Choroid plexus epithelial cell (primary cell): ENCODE measurements at places on chromosomes 11 and 22.

- peak; percentile 7 for DNase-seq
Measured at GRCh38 chr11:70942593-70942992, 309.8 kb downstream of the SHANK2 start.

GRCh38 chr11:77502346-77502905, 28.5 kb upstream of the PAK1 start:
- no peak for DNase-seq

- no peak for DNase-seq
Measured at GRCh38 chr22:37223965-37224551, 11.8 kb upstream of the SSTR3 start.

GRCh38 chr11:76278526-76278925, 72.2 kb upstream of the WNT11 start:
- no peak for DNase-seq

GRCh38 chr11:45843158-45843924, 3.9 kb upstream of the CRY2 start:
- DNase-seq = peak; percentile 92

DNA sequence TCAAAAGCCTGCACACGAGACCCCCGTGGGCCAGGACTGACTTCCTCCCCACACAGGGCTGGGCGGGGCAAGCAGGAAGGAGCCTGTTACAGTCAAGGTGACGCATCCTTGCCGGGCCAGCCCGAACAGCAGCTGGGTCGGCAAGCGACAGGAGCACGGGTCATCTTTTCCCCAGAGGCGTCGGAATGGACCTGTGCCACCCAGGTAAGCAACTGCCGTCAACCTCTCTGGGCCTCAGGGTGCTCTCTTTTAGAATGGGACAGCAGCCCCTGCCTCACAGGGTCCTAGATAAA, at the start of gene CYTH4:
Gene CYTH4, plus strand, starts transcription at position 124 of the 293 bp plus-strand sequence. Its CDS starts 62 bp downstream, at position 186.
- DNase-seq = no peak

GRCh38 chr11:66151273-66151672, 81.2 kb downstream of the PACS1 start:
- DNase-seq = peak; percentile 30

- DNase-seq = no peak
Measured at GRCh38 chr11:72129381-72129780, 6.1 kb upstream of the FOLR3 start.

- DNase-seq = no peak
Measured at GRCh38 chr11:77206264-77207018, 78.4 kb downstream of the MYO7A start.

DNA sequence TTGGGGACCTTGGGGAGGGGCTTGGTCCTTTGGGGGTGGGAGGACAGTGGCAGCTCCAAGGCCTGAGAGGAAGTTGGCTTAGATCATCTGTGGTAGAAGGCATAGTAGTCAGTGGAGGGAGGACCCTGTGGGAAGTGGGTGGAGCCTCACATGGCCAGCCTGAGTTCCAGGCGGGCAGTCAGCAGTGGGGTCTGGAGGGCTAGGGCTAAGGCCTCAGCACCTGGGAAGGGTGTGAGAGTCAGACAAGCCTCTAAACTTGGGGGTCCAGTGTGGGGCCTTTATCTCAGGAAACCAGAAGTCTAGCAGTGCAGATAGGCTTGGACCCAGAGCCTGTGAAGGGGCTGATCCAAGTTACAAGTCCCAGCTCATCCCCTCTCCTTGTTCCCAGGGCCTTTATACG, 4.0 kb downstream of the NLRX1 start:
- no peak for DNase-seq

- DNase-seq = no peak
Measured at GRCh38 chr11:877565-877964, 33.0 kb downstream of the CHID1 start.

DNA sequence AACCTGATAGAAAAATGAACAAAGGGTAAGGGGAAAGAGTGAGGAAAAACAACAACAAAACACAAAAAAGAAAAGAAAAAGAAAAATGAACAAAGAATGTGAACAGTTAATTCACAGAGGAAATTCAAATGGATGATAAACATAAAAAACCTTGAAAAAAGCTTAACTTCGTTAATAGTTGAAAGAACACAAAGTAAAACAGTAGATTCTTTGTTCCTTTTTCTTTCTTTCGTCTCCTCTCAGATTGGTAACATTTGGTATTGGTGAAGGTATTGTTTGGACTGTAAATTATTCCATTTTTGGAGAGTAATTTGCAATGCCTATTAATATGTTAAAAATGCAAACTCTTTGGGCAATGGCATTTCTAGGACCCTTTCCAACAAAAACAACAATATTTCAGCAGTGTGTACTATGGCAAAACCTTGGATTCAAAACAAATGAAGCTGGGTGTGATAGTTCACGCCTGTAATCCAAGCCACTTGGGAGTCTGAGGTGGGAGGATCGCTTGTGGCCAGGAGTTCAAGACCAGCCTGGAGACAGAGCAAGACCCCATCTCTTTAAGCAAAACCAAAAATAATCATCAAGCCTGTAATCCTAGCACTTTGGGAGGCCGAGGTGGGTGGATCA, 3.3 kb upstream of the BACE1 start:
- DNase-seq = peak; percentile 81

DNA sequence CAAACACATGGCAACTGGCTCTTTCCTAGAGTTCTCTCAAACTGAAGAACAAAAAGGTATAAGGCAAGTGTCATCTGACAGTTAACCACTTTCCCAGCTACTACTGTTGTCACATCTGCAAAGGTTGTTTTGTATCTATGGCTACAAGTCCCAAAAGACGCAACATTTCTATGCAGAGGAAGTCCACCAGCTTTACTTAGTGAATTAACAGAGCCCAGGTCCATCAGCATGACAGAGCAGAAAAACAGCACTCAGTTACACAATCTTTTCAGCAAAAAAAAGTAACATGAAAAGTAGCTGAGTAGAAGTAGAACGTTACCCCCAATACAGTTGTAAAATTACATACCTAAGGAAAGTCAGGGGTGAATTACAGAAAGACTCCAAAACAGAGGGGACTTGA, 12.1 kb downstream of the CPSF7 start:
- peak; percentile 47 for DNase-seq

DNA sequence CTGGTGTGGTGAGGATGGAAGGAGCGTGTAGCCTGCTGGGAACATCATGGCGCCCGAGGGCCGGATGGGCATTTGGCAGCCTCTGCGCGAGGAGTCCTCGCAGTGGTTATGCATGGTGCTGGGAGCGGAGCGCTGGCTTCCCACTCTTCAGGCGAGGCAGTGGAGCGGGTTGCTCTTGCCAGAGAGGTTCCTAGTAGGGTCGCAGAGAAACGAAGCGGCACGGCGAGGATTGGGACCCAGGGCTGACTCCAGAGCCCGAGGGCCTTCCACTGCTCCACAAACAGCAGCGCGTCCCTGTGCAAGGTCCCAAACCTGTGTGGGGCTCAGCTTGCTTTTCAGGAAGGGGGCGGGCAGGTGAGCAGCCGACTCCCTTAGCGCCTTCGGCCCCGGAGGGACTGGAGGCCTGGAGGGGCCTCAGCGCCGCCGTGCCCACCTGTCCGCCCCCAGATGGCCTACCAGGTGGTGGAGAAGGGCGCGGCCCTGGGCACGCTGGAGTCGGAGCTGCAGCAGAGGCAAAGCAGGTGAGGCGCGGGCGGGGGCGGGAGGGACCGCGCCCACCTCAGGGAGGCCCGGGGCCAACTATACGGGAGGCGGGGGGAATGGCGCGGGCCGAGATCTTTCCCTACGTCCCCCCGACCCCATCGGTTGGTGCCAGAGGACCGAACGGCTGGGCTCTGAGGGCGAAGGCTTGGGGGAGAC, 7.2 kb downstream of the ATG16L2 start:
- no peak for DNase-seq

DNA sequence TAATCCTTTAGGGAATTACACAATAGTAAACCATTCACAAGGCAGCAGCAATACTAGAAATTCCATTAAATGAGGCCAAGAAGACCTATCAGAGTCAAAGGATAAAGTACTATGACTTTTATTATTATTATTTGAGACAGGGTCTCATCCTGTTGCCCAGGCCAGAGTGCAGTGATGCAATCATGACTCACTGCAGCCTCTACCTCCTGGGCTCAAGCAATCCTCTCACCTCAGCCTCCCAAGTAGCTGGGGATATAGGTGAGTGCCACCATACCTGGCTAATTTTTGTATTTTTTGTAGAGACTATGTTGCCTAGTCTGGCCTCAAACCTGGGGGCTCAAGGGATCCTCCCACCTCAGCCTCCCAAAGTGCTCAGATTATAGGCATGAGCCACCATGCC, 51.8 kb downstream of the TTC28 start:
- DNase-seq = peak; percentile 3

- no peak for DNase-seq
Measured at GRCh38 chr11:18599739-18600230, at the start of gene MISFA. Gene MISFA, plus strand, starts transcription at chr11:18599789. Its CDS starts 140 bp downstream, at chr11:18599929.

- peak; percentile 94 for DNase-seq
Measured at GRCh38 chr11:35367491-35367890, 51.9 kb downstream of the SLC1A2 start.

DNA sequence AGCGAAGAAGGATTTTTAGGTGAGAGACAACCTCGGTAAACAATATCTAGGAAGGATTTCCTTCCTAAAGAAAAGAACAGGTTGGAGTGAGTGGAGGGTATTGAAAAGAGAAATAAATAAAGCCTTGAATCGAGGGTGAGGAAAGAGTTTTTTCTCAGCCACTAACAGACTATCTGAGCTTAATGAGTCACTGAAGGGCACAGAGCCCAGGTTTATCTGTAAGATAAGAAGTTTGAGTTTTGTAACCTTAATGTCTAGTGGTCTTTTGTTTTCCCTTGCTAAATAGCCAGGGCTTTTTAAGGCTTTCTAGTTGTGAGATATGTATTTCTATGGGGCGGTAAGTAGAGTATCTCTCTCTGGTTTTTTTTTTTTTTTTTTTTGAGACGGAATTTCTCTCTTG, 394.5 kb upstream of the KIRREL3 start:
- no peak for DNase-seq

DNA sequence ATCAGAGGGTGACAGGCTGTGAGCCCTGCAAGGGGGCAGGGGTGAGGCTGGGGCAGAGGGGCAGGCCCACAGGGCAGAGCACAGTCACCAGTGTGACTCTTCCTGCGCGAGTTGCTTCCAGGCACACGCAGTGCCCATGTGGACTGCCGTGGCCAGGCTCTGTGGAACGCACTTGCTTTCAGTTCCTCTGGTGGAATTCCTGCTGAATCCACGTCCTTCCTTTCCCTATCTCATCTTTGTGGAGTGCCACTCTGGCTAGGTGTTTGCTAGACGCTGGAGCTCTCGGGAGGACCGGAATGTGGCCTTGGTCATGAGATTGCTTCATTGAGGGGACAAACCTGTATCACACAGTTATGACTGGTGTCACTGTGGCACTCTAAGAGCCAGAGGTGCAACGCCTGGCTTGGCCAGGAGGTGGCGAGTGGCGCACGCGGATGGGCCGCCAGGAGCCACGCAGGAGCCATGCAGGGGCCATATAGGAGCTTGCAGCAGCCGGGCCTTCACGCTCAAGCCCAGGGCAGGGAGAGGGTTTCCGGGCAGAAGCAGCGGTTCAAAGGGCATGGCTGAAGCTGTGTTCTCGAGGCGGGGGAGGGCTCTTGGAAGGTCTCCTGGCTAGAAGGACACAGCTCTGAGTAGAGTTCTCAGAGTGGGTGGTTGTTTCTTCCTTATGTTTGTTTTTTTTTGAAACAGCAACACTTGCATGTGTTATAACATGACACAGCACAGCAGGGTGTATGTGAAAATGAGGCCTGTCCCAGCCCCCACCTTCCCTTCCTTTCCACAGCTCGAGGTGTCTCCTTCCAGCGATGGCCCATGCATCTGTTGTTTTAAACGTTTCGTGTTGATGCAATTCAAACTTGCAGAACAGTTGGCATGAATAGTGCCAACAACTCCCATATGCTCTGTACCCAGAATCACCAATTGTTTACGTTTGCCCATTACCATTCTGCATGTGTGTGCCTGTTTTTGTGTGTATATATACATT, 36.2 kb downstream of the TBC1D22A start:
- peak; percentile 91 for DNase-seq

DNA sequence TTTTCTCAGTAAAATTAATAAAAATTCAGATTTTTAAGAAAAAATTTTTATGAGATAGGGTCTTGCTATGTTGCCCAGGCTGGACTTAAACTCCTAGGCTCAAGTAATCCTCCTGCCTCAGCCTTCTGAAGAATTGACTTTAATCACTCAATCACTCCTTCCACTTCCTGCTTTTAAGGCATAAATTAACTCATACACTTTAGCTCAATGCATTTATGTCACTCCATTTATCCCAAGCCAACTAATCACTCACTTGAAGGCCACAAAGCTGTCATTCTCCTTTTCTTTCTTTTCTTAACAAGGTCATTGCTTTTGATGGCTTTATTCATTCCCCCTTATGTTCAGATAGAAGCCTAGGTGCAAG, 877 bp downstream of the ALG9 start:
- no peak for DNase-seq

GRCh38 chr11:126279191-126279590, 3.7 kb upstream of the TIRAP start:
- DNase-seq = no peak

DNA sequence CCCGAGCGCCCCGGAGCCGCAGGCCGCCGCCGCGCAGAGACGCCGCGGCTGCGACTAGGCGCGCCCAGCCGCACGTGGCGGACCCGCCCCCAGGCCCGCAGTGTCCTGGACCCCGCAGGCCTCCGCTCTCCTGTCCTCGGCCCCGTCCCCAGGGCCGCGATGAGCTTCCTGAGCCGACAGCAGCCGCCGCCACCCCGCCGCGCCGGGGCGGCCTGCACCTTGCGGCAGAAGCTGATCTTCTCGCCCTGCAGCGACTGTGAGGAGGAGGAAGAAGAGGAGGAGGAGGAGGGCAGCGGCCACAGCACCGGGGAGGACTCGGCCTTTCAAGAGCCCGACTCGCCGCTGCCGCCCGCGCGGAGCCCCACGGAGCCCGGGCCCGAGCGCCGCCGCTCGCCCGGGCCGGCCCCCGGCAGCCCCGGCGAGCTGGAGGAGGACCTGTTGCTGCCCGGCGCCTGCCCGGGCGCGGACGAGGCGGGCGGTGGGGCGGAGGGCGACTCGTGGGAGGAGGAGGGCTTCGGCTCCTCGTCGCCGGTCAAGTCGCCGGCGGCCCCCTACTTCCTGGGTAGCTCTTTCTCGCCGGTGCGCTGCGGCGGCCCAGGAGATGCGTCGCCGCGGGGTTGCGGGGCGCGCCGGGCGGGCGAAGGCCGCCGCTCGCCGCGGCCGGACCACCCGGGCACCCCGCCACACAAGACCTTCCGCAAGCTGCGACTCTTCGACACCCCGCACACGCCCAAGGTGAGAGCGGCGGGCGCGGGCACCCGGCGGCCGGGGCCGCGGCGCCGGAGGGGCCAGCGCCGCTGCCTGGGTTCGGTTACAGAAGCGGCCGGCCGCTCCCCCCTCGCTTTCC, 528 bp downstream of the WEE1 start:
- DNase-seq = no peak

- no peak for DNase-seq
Measured at GRCh38 chr11:134157451-134157850, 66.3 kb downstream of the NCAPD3 start.

- DNase-seq = no peak
Measured at GRCh38 chr22:43188829-43189545, 2.1 kb upstream of the TTLL12 start.

DNA sequence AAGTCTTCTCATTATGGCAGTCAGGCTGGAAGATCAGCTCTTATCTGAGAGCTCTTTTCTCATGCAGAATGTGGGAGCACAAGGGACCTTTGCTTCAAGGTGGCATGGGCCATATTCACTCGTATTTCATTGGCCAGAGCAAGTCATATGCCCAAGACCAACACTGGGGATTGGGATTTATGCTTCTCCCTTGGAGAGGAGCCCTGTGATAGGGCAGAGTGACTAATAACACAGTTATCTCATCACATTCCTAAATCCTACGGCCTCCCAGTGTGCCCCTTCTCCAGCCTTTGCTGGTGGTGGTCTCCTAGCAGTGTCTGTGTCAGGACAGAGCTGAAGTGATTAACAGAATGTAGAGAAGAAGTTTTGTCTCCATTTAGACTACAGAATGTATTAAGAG, 48.6 kb downstream of the SYT9 start:
- no peak for DNase-seq

- DNase-seq = peak; percentile 97
Measured at GRCh38 chr11:65915821-65916251, 3.0 kb downstream of the C11orf68 start.
